Stimulated activated CD8-positive, alpha-beta memory T cell treated with anti-CD3 and anti-CD28 coated beads, Interleukin-7, amount 100 ng/mL, for 24 hours (primary cell): ENCODE measurements at places on chromosomes 7 and 10.

- no peak for DNase-seq
These were observed 123.3 kb downstream of the PAXIP1 start for GRCh38 chr7:154879629-154880028.

GRCh38 chr10:42482411-42482810 lies 156.0 kb downstream of the ZNF33B start:
- no peak for DNase-seq

DNA sequence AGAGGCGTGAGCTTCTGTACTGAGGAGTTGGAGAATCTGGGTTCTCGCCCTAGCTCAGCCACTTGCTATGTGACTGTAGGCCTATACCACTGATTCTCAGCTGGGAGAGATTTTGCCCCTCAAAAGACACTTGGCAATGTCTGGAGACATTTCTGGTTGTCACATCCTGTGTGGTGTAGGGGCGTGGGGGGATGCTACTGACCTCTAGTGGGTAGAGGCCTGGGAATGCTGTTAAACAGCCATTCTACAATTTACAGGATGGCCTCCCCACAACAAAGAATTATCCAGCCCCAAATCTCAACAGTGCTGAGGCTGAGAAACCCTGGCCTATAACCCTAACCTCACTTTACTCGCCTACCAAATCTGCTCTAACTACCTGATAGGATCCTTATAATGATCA lies 58.8 kb upstream of the GAD2 start:
- DNase-seq: no peak

- no peak for DNase-seq
These were observed 227.2 kb downstream of the PLXNA4 start for GRCh38 chr7:132349075-132349474.

DNA sequence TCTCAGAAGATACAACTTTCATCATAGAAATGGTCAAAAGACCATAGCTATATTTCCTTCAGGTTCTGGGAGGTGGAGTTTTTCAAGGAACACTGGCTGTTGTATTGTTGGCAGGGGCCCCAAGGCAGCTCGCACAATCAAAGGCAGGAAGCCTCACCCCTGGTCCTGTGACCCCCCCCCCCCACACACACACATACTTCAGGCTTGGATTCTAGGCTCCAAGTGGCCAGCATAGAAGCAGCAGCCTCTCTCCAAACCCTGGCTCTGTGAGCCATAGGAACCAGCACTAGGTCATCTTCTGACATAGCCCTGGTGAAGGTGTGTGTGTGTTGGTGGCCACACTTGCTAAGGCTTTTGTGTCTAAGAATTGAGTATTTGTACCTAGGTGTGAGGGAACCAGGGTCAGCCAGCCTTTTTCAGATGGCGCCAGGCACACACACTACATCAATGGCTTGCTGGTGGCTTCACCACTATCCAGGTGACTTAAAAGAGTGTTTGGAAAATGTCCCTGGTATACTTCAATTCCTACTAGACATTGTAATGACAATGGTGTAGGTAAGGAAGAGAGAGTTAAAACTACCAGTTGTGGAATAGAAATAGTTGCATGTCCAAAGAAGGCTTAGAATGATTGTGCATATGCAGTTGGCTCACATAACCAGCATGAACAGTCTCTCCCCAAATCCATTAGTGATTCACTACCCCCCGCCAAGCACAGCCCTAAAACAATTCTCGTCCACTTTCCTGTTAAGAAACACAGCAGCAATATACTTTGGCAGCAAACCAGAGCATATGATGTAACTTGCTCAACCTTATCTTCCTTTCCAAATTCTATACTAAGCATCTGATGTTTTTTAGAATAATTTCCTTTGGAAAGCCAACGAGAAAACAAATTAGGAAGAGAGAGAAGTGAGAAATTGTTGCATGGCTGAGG lies 91.3 kb downstream of the AVL9 start:
- DNase-seq: no peak

DNA sequence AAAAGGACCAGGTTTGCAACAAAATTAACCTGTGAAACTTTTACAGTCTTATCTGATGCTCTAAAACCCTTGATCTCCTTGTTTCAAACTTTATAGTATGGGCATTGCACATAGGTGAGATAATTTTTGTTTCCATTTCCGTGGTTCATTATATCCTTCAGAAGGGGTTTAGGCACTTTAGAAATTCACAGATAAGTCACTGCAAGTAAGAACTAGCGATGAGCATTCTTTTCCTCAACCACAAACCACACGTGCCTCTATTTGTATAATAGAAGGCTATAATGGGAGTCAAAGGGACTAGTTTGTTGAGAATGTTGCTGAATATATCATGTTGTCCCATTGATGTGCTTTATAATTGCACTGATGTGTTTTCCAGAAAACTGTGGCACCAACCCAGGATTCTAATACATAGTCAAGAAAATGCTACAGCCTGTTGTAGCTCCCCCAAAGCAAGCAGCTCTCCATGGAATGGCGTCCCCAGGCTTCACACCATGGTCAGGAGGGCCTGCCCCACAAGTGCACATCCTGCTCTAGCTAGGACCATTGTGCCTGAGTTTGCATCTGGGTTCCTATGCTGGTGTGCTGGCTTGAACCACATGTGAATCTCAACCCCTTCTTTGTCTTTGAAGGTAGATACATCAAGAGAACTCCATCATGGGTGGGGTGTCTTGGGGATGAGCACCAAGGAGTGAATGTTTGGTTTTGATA lies 14.0 kb upstream of the ATXN7L1 start:
- no peak for DNase-seq

- DNase-seq: no peak
These were observed 27.9 kb downstream of the C7orf25 start for GRCh38 chr7:42883950-42884349.

DNA sequence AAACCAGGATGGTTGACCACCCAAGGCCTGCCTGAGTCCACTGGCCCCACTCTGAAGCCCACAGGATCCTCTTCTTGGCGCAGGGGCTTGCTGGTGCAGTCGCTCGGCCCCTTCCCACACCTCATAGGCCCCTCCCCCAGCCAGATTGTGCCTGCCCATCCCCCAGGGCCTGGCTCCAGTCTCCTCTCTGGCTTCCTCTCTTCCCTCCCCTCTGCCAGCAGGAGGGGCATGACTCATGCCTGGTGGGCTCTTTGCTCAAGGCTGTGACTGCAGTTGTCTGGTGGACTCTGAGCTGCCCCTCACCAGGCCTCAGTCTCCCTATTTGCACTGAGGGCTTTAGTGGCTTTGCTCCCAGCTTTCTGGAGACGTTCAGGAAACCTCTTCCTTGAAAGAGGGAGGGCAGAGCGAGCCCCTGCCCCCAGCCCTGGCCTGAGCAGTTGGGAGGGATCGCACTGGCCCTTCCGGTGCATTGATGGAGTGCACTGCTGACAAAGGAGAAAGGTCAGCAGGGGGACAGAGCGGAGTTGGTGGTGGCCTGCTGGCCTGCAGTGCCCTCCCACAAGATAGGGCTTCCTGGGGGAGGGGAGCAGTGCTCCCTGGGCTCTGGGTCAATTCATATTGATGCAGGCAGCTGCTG lies 60.7 kb downstream of the ZMIZ1 start:
- DNase-seq: no peak

GRCh38 chr7:29228289-29229011 lies 33.9 kb downstream of the CHN2 start:
- no peak for DNase-seq

DNA sequence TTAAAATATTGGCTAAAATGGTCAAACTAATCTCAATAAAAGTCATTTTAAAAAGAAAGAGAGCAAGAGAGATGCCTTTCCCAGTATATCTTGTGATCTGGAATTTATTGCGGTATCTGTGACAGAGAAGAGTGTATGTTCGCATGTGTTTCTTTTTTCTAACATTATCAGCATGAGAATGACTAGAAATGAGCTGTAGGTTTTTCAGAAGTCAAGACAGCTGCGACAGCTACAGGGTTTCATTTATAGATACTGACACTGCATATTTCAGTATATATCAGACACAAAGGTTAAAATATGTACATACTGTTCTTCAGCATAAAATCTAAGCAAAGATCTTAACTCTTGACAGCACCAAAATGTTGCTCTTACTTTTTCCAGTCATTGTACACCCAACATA lies 215.8 kb downstream of the JAZF1 start:
- DNase-seq: no peak

GRCh38 chr7:29078311-29079260 lies 67.8 kb downstream of the CPVL start:
- no peak for DNase-seq

- DNase-seq: no peak
These were observed 3.1 kb upstream of the STK32C start for GRCh38 chr10:132310701-132311337.

DNA sequence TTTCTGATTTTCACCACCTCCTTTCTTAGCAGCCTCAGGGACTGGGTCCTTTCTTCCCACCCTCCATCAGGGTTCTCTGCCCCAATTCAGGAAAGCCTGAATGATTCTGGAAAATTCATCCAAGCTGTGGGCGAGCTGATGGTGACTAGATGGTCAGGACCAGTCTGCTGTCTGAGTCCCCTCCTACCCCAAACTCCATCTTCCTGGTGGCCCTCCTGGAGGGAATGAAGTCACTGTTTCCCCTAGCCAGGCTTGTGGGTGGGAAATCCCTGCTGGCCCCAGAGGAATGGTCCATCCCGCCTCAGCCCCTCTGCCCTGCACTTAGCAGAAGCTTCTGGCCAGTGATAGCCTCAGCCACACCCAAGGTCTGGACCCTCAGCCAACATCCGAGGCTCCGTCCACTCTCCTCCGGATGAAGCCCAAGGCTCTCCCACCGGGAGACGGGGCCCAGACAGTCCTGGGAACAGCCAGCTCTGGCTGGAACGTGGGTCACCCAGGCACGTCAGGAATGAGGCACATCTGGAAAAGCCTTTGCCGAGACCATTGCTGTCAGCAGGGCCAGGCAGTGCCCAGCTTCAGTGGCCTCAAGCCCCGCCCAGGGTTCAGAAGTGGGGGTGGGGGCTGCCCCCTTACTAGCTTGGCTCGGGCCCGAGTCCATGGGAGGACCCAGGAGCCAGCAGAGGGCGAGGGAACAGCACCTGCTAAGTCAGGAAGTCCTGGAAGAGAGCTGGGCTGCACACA lies 4.0 kb upstream of the AQP1 start:
- no peak for DNase-seq

GRCh38 chr10:124172181-124172916 lies 79.0 kb upstream of the CHST15 start:
- DNase-seq: no peak

GRCh38 chr7:32043688-32044087 lies 26.5 kb downstream of the PDE1C start:
- no peak for DNase-seq

- DNase-seq: no peak
These were observed 125.6 kb downstream of the DNAJB6 start for GRCh38 chr7:157462419-157462771.

GRCh38 chr7:132966754-132967469 lies 115.0 kb downstream of the CHCHD3 start:
- no peak for DNase-seq

GRCh38 chr10:18252086-18252485 lies 111.9 kb downstream of the CACNB2 start:
- no peak for DNase-seq

GRCh38 chr10:95399183-95399582 lies 108.4 kb upstream of the PDLIM1 start:
- no peak for DNase-seq

DNA sequence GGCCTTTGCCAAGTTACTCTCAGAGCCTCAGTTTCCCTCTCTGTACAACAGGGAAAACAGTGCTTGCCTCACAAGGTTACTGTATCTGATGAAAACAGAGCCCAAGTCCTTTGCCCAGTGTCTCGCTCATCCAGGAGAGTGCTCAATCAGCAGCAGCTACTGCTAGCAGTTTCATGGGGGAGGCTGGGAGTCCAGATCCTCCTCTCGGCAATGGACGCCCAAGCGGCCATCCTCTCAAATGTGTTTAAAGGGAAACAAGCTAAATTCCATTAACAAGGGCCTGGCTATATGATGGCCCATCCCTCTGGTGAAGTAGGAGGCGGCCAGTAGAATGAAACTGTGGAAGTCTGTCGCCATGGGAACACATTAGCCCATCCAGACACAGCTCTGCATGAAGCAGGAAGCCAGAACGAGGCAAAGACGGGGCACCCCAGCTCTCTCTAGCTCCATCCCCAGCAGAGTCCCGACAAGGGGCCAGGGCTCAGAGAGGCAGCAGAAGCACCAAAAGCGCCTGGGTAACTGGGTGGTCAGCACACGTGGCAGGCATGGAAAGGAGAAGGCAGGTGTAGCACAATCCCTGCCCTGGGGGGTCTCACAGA lies 35.2 kb downstream of the FAM53B start:
- no peak for DNase-seq

GRCh38 chr7:158329014-158329610 lies 258.5 kb downstream of the PTPRN2 start:
- no peak for DNase-seq

DNA sequence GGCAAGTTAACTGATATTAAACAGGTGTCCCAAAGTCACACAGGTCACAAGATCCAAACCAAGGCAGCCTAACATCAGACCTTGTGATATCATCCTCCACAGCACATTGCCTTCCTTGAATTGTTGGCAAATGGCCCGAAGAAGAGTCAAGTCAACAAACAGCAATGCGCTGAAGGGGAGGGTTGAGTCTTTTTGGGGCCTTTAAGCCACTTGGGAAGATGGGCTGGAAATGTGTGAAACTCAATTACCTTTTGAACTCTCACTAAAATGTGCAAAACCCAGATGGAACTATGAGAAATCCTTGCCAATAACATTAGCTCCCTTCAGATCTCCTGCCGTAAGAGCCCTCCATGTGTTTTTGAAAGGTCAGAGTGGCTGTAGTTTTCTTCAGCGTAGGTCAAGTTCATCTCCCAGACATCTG lies 47.9 kb upstream of the STK17A start:
- no peak for DNase-seq

DNA sequence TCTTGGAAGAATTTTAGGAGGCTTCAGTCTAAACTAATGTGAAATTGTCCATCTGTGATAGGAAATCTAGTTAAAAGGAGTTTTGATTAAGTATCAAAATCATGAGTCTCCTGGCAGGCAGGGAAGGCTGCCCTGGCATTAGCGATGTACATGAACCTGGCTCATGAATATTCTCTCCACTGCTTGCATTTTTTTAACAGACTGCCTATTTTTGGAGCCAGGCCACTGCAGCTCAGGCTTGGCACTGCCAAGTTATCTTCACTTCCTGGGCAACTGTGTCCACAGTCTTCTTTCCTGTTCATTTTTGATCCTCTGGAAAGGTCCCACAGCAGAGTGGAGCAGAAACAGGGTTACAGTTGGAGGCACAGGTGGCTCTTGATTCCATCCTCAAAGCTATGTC lies 7.0 kb downstream of the GPR26 start:
- no peak for DNase-seq

DNA sequence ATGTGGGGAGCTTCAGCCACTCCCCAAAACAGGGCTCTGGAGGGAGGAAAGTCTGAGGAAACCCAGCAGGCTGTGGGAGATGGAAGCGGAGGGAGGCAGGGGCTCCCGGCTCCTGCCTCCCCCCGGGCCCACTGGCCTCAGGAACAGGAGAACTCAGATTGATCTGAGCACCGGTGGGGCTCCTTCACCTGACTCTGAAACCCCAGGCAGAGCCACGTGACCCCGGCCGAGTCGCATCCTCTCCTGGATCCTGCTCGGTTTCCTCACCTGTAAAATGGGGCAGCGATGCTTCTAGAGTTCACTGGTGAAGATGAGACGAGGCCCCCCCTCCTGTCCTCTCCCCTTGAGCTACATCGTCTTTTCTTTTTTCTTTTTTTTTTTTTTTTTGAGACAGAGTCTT lies 33.6 kb downstream of the TCERG1L start:
- no peak for DNase-seq
